ENCODE measurements at places on chromosomes 5 and 9.

DNA sequence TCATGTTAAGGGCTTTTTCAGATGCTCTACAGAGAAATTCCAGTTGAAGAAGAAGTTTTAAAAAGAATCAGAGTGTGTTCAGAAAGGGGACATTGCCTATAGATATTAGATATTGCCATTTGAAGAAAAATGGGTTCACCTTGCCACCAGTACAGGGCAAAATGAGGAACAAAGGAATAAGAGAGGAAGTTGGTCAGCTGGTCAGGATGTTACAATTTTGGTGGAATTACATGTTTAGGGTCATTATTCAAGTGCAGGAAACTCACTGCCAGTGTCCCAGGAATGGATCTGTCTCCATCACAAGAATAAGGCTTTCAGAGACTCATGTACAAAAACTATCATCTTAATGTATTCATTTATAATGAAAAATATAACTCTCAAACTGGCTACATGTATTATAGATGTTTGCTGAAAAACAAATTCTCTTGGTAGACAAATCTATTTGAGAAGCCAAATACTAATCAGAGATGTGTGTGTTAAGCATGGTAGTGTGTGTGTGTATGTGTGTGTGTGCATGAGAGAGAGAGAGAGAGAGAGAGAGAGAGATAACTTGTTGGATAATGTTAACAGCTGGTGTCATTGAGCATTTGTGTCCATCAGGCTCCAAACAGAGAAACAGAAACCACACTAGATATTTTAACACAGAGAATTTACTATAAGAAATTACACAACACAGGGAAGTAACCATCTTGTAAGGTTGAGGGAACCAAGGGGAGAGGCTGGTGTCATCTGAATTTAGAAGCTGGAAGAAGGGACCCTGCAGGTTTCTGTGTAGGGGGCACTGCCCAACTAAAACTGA lies 5.0 kb upstream of the C1QTNF3 start:
- DNase-seq, result peak; percentile 6

DNA sequence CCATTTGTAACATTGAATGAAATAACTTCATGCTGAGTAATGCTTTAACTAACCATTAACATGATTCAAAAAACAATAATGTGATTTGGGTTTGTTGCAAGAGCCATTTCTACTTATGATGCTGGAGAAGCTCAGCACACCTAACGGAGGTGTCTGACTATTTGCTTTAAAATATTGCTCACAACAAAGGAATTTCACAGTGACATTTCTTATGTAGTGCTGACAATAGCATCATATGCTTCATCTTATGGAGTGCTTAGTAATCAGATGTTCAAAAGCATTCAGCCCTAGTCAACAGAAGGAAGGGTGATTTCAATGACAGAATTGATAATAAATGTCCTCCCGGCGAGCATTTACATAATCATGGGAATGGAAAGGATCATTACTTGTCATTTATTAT lies 1003.3 kb upstream of the COX7C start:
- DNase-seq, result no peak

GRCh38 chr9:133204993-133205336 lies 4.1 kb downstream of the OBP2B start:
- DNase-seq, result no peak

DNA sequence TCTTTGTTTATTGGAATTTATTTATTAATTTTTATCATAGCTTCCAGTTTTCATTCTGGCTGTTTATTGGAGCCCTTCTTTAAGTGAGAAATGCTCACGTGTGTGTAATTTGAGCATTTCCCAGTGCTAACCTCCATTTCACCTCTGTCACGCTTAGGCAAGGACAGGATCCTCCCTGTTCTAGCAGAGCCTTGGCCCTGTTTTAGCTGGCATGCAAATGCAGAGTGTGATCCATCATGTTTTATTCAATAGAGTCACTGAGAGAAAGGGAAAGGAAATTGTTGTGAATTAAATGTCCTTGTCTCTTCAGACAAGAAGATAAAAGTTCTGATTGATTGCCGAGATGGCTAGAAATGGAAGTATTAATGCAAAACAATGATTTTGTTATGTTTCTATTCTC lies 137.3 kb upstream of the ACO1 start:
- DNase-seq, result no peak

GRCh38 chr5:15525703-15526275 lies 25.8 kb downstream of the FBXL7 start:
- DNase-seq, result no peak

DNA sequence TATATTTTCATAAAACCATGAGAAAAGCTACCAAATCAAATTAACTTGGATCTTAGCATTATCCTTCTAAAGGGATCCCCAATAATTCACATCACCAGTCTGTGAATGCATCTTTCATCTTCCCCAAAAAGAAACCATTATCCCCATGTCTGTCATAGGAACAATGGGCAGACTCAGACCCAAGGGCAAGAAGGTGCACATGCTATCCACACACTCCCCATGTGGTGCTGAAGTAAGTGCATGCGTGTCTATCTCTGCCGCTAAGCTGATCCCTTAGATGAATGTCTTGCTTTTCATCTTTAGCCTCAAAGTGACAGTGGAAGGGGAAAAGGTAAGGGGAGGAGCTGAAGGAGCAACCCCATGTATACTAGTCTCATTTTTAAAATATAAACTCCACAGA lies 10.2 kb downstream of the SPOCK1 start:
- no peak for DNase-seq

DNA sequence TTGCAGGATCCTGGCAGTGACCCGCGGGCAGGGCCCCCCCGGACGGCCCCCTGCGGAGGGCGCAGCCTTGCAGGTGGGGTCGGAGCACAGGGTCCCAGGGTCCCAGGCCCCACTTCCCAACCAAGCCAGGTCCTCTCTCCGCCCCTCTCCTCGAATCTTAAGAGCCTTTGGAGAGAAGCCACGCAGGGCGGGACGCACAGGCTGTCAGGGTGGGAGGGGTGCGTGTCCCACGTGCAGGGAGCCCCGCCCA lies 18.4 kb upstream of the EGFL7 start:
- DNase-seq, result no peak

- DNase-seq, result no peak
These were observed 11.2 kb upstream of the COL5A1 start for GRCh38 chr9:134630393-134630790.

DNA sequence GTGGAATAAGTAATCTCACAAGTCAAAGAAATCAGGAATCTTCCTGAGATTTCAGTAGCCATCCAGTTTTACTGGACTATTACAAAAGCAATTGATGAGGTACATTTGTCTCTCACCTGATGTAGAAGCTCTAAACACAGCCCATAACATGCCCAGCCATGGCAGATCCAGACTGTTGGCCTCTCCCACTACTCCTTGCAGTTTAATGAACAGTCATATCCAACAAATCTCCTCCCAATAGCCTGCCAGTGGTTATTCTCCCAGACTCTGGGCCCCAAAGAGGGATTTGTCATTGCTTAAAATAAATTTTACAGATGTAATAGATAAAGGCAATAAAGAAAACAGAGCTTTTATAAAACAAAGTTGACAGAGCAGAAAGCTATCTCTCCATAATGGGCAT lies 80.8 kb downstream of the ZNF608 start:
- DNase-seq, result no peak

DNA sequence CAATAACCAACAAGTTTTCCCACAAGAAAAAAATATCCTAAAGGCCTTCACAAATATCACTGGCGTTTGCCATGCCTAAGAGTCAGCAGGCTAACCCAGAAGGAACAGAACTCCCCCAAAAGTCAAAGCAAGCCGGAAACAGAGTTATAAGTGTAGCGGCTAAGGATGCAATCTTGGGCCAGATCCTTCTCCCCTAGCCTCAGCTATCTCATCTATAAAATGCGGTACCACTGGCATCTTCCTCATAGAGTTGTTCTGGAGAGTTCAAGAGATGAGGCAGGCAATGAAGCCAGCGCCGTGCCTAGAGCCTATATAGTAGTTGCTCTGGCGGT lies 632 bp downstream of the DPM2 start:
- DNase-seq, result no peak

GRCh38 chr9:129143031-129143927 lies 32.1 kb downstream of the PTPA start:
- DNase-seq, result peak; percentile 71

DNA sequence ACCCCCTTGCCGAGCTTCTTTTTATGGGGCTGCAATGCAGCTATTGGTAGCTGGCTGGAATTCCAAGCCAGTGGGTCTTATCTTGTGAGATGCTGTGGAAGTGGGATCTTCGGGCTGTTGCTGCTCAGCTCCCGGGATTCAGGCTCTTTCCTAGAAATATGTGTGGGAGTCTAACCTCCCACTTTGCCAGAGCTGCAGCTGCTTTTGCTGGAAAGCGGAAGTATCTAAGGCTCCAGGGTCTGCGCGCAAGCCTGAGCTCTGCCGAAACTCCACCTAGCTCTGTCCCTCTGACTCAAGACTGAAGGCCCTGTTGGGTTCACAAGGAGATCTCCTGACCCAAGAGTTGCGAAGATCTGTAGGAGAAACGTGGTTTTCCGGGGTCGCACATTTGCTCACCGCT lies 151.1 kb upstream of the ANKRD55 start:
- no peak for DNase-seq

GRCh38 chr5:89343666-89344065 lies 460.7 kb upstream of the MEF2C start:
- no peak for DNase-seq

GRCh38 chr9:108017671-108018070 lies 528.1 kb upstream of the KLF4 start:
- no peak for DNase-seq

DNA sequence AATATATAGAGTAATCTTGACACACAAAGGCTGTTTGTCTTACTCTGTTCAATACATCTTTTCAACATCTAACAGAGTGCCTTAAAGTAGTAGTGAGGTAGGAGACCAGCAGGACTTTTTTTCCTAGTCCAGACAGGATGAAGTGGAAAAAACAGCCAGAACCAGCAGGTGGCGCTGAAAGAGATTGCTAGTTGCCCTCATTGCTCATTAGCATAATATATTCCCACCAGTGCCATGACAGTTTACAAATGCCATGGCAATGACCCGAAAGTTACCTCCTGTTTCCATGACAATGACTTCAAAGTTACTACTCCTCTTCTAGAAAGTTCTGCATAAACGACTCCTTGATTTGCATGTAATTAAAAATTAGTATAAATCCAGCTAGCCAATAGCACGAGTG lies 387.4 kb downstream of the ACTL7B start:
- DNase-seq, result peak; percentile 30

- DNase-seq, result no peak
These were observed 7.5 kb downstream of the ACSL6 start for GRCh38 chr5:132003982-132004381.

GRCh38 chr9:109166171-109166770 lies 778 bp downstream of the FRRS1L start:
- DNase-seq, result no peak

GRCh38 chr5:67100301-67100700 lies 96.3 kb downstream of the CD180 start:
- DNase-seq, result no peak

- no peak for DNase-seq
These were observed 2.0 kb downstream of the AK3 start for GRCh38 chr9:4738866-4739586.

GRCh38 chr5:145856285-145856818 lies 16.5 kb downstream of the GRXCR2 start:
- peak; percentile 32 for DNase-seq

- no peak for DNase-seq
These were observed 378.4 kb downstream of the SPATA31D1 start for GRCh38 chr9:82367016-82367415.

GRCh38 chr9:134461426-134461982 lies 135.2 kb downstream of the RXRA start:
- DNase-seq, result no peak

GRCh38 chr9:4180907-4181605 lies 118.8 kb downstream of the GLIS3 start:
- no peak for DNase-seq

- DNase-seq, result no peak
These were observed 27.3 kb downstream of the PPARGC1B start for GRCh38 chr5:149757197-149757947.

GRCh38 chr9:112780450-112781036 lies 30.0 kb downstream of the SNX30 start:
- no peak for DNase-seq

DNA sequence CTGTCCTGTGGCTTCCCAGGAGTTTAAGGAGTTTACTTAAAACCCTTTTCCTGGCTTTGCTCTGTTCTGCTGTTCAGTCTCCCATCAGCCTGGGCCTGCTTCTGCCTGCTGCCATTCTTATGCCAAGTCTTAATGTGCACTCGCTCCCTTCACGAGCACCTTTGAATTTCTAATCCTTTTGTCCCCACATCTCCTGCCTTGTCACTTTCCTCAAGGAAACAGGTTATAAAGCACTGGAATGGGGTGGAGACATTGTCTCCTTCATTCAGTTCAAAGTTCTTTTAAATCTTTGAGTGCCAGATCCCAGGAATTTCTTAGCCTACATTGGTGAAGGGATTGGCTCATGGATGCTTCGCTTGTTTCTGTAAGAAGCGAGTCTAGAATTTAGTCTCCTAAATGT lies 87.2 kb upstream of the LIFR start:
- no peak for DNase-seq

DNA sequence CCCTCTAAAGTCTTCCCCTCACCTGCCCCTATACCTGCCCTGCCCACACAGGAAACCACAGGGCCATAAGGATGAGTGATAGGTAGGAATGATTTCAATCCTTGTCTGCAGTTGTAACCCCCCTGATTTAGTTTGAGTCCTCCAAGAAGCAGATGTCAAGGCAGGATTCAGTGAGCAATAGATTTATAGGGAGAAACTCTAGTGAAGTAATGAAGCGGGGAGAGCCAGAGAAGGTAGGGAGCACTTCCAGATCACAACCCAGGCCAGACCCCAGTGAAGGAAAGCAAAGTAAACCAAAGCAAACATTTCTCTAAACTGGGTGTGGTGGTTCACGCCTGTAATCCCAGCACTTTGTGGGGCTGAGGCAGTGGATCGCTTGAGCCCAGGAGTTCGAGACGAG lies 22.4 kb downstream of the ENC1 start:
- DNase-seq, result no peak

GRCh38 chr9:91714020-91714806 lies 235.8 kb downstream of the ROR2 start:
- DNase-seq, result no peak

DNA sequence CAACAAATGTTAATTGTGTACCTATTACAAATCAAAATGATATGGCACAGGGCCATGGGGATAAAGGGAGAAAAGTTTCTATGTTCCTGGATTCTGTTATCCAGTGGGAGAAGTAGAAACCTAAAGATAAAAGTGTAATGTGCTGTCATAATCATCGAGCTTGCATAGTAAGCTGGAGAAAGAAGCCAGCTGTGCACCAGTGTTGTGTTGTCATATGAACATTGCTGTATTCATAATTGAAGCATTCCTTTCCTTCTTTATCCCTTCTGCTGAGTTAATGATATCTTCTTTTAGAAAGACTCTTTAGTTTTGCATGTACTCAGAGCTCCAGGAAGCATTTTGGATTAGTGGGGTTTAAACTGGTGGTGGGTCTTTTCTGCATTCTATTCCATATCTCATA lies 39.5 kb downstream of the NTRK2 start:
- no peak for DNase-seq

- no peak for DNase-seq
These were observed 11.8 kb upstream of the TGFBI start for GRCh38 chr5:136016945-136017530.

GRCh38 chr9:124218438-124218982 lies 39.2 kb upstream of the NEK6 start:
- DNase-seq, result peak; percentile 86

- DNase-seq, result no peak
These were observed 9.4 kb upstream of the ANGPTL2 start for GRCh38 chr9:127131871-127132270.

All from Kasumi-1 (cell line).